ENCODE measurements at places on chromosomes 4 and X.

GRCh38 chrX:131735127-131735526 is 191.3 kb downstream of the OR13H1 start:
- DNase-seq, result no peak

- no peak for DNase-seq
These were observed 250.7 kb downstream of the ARAP2 start for GRCh38 chr4:35993606-35994005.

GRCh38 chr4:38620527-38621027 is 43.4 kb upstream of the KLF3 start:
- no peak for DNase-seq

DNA sequence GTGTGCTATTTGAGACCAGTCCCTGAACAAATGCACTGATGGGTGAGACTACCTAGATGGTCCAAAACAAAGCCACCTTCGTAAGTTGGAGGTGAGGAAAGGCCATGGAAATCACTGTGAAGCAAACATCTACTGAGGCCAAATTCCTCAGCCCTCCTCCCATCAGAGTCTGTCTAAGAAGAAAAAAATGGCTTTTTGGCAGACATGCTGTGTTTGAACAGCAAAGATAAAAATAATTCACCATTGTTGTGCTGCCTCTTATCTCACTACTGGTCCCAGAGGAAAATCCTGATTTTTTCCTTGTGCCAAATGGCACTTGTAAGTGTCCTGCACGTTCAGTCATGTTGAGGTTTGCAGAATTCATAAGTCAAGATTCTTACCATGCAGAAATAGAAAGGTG is 7.9 kb downstream of the MAGEB18 start:
- DNase-seq, result no peak

GRCh38 chr4:154542271-154542879 is 7.8 kb downstream of the PLRG1 start:
- DNase-seq, result no peak

GRCh38 chr4:118732591-118733330 is 47.6 kb downstream of the METTL14 start:
- no peak for DNase-seq

- no peak for DNase-seq
These were observed 117.8 kb upstream of the NKX1-1 start for GRCh38 chr4:1523907-1524636.

DNA sequence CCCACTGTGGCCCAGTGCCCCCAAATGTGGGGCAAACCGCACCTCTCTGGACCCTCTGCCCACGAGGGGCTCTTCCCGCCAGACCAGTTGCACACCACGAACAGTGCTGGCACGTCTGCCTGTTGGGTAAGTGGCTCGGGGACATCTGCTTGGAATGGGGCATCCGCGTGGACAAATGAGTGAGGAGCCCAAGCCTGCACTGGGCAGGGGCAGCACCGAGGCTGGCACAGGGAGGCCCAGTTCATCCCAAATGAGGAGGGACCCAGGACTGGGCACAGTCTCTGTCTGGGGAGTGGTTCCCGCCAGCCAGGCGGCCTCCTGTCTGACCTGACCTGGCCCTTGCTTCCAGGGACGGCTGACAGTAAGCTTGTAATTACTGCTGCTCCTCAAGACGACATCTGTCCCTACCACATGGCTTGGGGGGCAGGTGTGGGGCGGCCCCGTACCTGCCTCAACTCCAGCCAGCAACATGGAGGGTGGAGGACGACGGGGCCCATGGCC is 3.2 kb downstream of the SPON2 start:
- peak; percentile 33 for DNase-seq

DNA sequence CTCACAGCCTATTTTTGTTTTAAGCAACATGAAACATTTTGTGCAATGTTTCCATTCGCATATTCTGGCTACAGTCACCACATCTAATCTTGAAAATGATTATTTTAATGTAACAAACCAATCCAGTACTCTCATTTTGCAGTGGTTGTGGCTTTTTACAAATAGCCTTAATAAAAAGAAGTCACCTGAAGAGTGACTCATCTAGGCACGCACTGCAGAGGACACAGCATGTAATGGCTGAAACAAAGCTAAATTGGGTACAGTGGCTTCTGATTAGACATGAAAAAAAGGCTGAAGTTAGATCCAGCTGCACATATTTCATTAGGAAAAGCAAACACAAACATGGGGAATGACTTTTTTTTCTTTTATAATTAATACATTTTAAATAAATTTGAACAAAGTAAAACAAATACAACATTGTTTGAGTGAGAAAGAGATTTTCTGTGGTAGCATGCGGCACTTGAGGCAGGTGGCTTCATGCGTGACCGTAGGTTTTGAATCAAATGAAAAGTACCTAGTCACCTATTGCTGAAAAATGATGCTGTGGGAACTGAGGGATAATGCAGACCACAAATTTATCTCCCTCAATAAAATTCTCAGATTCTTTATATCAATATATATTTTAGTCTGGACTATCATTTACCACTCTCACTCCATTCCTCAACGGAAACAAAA is 240.8 kb upstream of the DDX53 start:
- no peak for DNase-seq

- no peak for DNase-seq
These were observed 75.3 kb downstream of the BCOR start for GRCh38 chrX:40022421-40022820.

DNA sequence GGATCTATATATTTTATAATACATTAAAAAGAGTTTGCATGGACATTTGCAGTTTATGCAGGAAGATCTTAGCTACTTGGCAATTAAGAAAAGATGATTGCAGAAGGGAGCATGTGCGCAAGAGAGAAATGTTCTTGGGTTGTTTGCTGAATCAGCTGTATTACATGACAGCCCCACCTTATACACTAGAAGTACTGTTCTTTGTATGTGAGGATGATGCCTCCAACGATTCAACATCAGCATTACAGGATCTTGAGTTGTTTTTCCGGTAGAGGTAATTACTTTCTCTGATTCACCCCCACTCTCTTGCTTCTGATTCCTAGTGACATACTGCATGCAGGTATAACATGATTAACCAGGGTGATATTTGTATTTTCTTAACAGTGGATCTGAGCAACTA is 140.8 kb downstream of the PCDH7 start:
- no peak for DNase-seq

DNA sequence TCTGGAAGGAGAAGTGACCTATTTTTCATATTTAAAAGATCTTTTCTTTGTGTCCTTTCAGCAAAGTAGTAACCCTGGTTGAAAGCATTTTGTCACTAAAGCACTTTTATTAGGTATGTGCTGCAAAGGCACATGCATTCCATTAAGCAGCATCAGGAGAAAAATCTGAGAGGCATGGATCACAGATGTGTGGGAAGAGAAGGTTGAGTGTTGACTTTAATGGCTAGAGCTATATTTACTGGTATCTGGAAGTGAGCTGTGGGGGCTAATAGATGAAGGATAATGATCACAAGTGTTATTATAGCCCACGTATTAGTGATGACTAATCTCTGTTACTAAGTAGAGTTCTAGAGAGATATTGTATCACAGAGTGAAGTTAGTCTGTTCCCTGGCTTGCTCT is 1520.7 kb downstream of the ARAP2 start:
- DNase-seq, result no peak

- no peak for DNase-seq
These were observed 8.7 kb downstream of the PDE6B start for GRCh38 chr4:633976-634598.

- no peak for DNase-seq
These were observed 98.0 kb downstream of the CDS1 start for GRCh38 chr4:84680956-84681355.

- no peak for DNase-seq
These were observed 41.9 kb downstream of the COL4A6 start for GRCh38 chrX:108396188-108396891.

GRCh38 chr4:29423836-29424721 is 1296.1 kb upstream of the PCDH7 start:
- no peak for DNase-seq

- DNase-seq, result no peak
These were observed 19.7 kb downstream of the FNIP2 start for GRCh38 chr4:158788516-158788915.

- no peak for DNase-seq
These were observed 317.5 kb upstream of the GRIA3 start for GRCh38 chrX:122866532-122866931.

GRCh38 chrX:70026851-70027200 is 22.9 kb downstream of the AWAT2 start:
- DNase-seq, result no peak

- DNase-seq, result peak; percentile 66
These were observed 33.4 kb upstream of the ENPP6 start for GRCh38 chr4:184250795-184251669.

DNA sequence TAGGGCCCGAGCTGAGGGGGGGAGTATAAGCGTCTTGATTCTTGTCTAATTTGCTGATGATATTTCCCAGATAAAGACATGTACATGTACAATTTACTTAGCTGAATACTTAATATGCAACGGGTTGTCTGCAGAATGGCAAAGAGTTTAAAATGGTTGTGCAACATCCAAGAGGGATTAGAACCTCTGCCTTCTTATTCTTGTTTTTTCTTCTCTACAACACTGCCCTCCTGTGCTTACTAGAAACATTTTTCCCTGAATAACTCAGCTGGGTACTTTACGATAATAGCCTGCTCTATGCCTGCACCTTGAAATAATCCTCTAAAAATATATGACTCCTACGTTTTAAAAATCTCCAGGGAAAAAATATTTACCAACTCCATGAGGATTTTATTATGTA is 41.8 kb downstream of the INTS12 start:
- DNase-seq, result no peak

- no peak for DNase-seq
These were observed 63.3 kb downstream of the MEPE start for GRCh38 chr4:87895964-87896621.

GRCh38 chrX:15973299-15973698 is 118.7 kb upstream of the AP1S2 start:
- DNase-seq, result peak; percentile 59

- no peak for DNase-seq
These were observed 66.7 kb upstream of the NDUFC1 start for GRCh38 chr4:139368998-139369397.

- DNase-seq, result no peak
These were observed 10.6 kb upstream of the TADA2B start for GRCh38 chr4:7032596-7032995.

DNA sequence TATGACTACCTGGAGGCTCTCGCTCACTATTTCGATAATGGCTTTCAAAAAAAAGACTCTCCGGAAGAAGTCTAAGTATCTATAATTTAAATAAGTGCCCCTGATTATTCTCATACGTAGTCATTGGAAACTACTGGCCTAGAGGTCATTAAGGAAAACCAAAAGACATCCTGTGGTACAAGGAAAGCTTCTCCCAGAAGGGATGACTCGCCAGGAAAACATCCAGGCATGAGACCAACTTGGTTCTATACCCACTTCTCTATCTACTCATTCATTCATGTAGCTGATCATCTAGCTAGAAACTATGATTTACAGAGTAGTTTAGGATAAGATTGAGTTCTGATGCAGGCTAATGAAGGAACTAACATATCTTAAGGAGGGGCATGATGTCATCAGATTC is 37.7 kb downstream of the SOX3 start:
- DNase-seq, result no peak

DNA sequence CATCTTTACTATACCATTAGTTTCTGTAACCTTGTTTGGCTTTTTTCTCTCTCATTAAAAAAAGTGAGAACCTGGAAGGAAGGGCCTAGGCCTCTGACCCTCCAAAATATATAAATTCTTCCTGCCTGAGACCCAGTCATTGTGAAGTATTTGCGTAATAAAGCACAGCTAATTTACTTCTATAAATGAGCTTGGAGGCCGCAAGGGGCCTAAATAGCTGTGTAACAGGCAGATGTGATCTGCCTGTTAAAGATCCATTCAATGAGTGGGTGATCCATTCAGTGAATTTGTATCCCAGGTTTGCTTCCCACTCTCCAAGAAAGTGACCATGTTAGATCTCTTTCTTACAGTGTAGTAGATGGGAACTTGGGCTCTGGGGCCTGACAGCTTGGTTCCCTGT is 595 bp upstream of the PYURF start:
- DNase-seq, result no peak

DNA sequence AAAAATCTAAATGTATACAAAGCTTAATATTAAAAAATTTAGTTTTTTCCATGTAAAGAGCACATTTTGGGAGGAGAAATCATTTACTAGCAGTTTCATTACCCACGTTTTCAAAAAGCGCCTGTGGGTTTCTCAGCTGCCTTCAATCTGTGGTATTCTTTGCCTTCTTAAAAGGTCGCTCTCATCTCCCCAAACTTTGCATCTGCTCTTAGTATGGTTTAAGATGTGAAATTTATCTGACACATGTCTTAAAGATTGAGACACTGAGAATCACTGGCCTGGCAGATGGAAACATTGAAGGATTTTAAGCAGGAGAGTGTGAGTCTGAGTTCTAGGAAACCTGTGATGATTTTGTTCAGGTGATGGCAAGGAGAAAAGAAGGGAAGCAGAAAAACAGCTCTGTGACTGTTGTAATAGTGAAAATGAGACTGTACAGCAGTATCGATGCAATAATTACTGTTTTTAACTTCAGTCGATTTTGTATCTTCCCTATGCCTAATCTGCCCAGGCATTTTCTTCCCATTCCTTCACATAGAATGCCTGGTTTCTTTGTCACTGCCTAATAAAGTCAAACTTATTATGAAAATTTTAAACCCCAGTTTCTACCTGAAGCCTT is 75.9 kb downstream of the PAQR3 start:
- peak; percentile 15 for DNase-seq

All from B cell (primary cell).